ENCODE measurements at places on chromosomes 3 and 15. TPM values are rescaled to one million over a fixed set of nuclear protein-coding genes. Genes with fewer than 3 reads are reported as not detected.

GRCh38 chr15:70319466-70319865, 221.7 kb upstream of the TLE3 start:
- no peak for DNase-seq

- no peak for DNase-seq
Measured at GRCh38 chr3:192607798-192608197, 119.5 kb downstream of the FGF12 start.

- no peak for DNase-seq
Measured at GRCh38 chr15:26352406-26352805, 420.5 kb downstream of the GABRB3 start.

- no peak for DNase-seq
Measured at GRCh38 chr15:47351501-47351900, 365.8 kb upstream of the SEMA6D start.

GRCh38 chr3:17755836-17756235, 13.4 kb upstream of the TBC1D5 start:
- DNase-seq, result no peak

- no peak for DNase-seq
Measured at GRCh38 chr3:136270179-136270578, 20.0 kb downstream of the PCCB start.

Gene HHLA2
- 148 TPM for total RNA-seq

Gene CDC25A
- 6.6 TPM for total RNA-seq

Gene MOBP
- 1.3 TPM for total RNA-seq

GRCh38 chr15:39350785-39351184, 230.1 kb upstream of the THBS1 start:
- no peak for DNase-seq

GRCh38 chr3:78285032-78285728, 1245.3 kb downstream of the ROBO2 start:
- no peak for DNase-seq

Gene SIDT1
- 65.7 TPM for total RNA-seq

Gene KIF15
- 4.2 TPM for total RNA-seq

- DNase-seq, result no peak
Measured at GRCh38 chr3:189605717-189606116, 25.5 kb upstream of the TP63 start.

DNA sequence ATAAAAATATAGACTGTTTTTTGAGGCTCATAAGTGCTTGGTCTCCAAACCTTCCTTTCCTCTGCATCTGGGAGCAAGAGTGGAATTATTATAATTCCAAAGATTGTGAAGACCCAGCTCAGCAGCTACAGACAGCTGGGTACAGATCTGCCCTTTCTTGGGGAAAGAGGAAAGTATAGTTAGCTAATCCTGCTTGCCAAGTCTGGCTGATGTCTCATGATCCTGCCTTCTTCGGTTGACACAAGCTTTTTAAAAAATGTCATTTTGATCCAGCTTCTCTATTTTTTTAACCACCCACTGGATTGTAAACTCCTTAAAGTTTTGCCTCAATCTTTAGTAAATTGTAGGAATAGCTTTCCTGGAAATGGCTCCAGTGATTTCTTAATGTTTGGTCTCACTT, 181.1 kb downstream of the LRTM1 start:
- no peak for DNase-seq

Gene XIRP1
- total RNA-seq, result not detected

- DNase-seq, result no peak
Measured at GRCh38 chr3:137259089-137259488, 301.3 kb downstream of the IL20RB start.

DNA sequence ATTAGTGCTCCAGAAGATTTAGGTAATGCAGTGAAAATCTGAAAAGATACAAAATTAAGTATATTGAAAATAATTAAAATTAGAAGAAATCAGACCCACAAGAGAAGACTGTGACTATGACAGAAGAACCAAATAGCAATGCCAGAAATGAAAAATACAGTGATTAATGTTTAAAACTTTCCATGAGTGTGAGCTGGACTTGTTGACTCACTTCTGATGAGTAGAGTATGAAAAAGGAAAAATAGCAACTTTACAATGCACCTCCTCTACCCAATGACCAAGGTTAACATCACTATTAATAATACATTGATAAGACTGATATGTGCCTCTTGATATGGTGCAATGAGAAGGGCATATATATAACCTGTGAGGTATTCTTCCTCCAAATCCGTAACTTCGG, 39.3 kb upstream of the SLC22A13 start:
- DNase-seq, result no peak

- DNase-seq, result no peak
Measured at GRCh38 chr3:148840451-148840850, 12.8 kb downstream of the CPB1 start.

GRCh38 chr3:142027735-142028134, 121.6 kb downstream of the TFDP2 start:
- DNase-seq, result peak; percentile 31

Gene EIF2A
- 72.2 TPM for total RNA-seq

GRCh38 chr3:48680811-48681540, 4.7 kb downstream of the NCKIPSD start:
- no peak for DNase-seq

DNA sequence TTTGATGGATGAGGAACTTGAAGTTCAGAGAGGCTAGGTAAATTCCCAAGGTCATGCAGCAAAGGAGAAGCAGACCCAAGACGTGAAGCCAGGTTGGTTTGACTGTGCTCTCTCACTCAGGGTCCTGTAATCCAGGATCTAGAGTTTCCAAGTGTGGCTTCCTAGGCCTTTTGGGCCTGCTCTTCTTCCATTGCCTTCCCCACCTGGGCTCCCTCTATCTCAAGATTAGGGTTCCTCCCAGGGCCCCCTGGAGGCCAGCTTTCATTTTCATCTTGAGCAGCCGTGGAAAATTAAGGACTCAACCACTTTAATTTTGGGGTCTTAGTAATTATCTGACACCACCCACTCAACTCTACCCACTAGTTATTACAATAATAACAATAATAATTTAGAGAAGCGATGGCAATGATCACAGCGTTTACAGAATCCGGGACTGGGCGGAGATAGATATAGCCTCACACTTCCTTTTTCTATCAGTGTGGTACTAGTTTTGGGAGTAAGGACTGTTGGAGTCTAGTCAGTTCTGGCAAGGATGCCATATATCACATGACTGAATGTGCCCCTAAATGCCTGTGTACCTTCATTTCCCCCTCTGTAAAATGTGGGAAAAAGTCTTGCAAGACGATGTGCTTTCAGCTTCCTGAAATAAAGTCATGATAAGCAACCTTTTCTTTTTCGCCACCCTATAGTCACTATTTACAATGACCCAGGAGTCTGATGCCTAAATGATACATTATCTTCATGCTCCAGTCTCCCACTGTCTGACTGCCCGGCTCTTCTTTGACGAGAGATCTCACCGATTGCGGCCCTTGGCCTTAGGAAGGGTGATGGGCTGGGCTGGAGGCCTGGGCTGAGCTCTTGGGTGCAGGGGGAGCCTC, 30.2 kb upstream of the MAGEF1 start:
- no peak for DNase-seq

Gene REC114
- not detected for total RNA-seq

Gene CCDC39
- total RNA-seq, result not detected

GRCh38 chr3:53337167-53337940, 10.0 kb downstream of the DCP1A start:
- DNase-seq, result no peak

GRCh38 chr3:170692720-170693119, 106.8 kb upstream of the SLC7A14 start:
- DNase-seq, result no peak

Gene COL7A1
- total RNA-seq, result 5.7 TPM

DNA sequence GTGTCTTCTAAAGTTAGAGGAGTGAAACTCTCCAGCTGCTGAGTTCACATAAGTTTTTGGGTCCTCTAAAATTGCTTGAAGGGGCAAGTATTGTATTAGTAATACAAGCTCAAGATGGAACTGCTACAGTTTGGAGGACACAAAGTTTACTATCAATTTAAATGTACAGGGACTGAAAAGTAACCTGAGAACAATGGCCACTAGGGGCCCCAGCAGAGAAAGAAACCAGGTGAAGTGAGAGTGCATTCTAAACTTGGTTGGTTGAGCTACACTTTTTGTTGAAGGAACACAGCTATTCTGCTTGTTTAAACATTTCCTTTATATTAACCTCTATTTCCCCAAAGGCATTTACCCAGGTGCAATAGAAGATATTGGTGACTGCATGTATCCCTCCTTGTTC, 755.5 kb downstream of the GBE1 start:
- no peak for DNase-seq

DNA sequence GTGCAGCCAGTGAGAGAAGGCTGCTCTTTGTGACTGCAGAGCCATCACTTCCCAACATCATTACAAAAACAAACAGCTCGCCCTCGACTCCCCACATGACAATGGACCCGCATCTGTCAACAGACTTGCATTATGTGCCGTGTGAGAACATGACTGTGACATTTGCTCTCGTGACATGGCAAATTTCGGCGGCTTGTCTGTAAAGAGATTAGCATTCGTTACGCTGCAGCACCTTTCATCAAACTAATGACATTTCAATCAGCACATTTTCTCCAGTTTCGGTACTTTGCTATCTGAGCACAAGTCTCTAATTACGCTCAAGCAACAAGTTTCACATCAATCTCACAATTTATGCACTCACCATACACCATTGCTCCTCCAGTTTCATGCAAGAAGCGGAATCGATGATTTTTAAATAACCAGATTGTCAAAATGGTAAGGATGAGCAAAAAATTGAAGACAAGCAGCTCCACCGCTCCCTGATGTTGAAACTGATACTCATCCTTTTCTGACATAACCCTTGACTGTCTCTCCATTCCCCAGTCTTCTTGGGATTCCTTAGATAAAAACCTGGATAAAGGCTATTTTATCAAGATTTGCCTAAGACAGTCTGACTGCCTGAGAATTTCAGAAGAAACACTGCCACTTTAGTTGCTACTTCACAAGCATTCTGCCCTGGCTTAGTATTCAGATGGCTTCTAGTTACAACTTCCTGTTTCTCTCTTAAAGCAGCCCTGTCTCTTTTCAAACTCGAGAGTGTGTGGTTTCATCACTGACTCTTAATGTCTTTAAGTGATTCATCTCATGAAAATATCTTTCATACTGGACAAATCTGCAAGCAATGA, at the start of gene SLC9A9:
TSS of gene SLC9A9 (minus strand) at position 682 of the 845 bp plus-strand sequence. CDS start at position 536, 146 bp downstream.
- peak; percentile 29 for DNase-seq

Measured in left colon (tissue), 2 donors.